ENCODE measurements at places on chromosomes 12 and 14. TPM values are rescaled to one million over a fixed set of nuclear protein-coding genes. Genes with fewer than 3 reads are reported as not detected.

SSTR1 gene
- total RNA-seq, result 2.3 TPM

PIWIL1 gene
- total RNA-seq, result not detected

OR6C65 gene
- total RNA-seq, result not detected

ANAPC5 gene
- 125 TPM for total RNA-seq

- DNase-seq, result no peak
Measured at GRCh38 chr14:98906123-98906995, 365.6 kb downstream of the BCL11B start.
